MV-4-11 (cell line): ENCODE measurements at places on chromosomes 13 and 19.
A peak's percentile ranks its signal among the peaks of the same experiment; 100 is the strongest.

DNA sequence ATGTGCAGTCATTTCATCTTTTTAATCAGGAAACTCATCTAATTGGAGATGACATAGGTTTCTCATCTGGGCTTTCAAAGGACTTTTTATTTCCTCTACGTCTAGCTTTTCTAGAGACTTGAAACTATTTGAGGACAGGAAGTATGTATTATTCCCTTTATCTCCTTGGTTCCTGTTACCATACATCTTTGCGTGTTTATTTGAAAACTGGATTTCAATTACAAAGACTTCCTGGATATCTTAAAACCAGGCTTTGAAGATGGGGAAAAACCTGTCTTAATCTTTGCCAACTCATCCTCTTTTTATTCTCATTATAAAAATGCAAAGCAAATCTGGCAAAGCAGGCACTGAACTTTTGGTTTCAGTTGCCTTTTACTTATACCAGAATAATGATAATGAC, 130.5 kb downstream of the LMO7 start:
- no peak for DNase-seq

- DNase-seq, result peak; percentile 52
Observed at GRCh38 chr13:97028441-97029299, 34.4 kb upstream of the OXGR1 start.

- no peak for DNase-seq
Observed at GRCh38 chr19:7953060-7953459, 9.6 kb upstream of the TIMM44 start.

- no peak for DNase-seq
Observed at GRCh38 chr19:47402504-47402903, 16.8 kb downstream of the MEIS3 start.

DNA sequence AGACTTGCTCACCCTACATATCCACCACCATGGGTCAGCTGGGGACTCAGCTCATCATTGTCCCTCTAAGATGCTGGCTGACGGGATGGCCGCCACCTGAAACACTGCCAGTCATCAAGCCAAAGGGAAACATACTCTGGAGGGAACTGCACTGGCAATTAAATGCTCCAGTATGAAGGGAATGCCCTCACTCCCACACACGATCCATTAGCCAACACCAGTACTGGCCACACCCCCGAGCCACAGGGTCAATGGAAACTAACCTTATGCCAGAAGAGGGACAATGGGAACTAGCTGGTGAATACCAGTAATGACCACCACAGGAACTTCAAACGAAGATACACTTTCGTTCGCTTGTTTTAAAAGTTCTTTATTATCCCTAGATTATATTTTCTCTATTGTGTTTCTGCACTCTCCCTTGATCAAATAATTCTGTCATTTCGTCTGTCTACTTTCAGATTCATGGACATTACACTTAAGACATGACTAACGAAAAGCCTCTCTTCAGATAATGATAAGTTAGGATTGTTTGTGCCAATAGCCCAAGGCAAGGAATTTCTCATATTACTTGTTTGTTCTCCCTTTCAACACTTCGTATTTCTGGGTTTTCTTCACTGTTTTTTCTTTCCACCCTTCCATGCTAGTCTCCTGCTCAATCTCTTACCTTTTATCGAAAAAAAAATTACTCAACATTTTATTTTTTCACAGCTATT, 1.7 kb upstream of the ZNF507 start:
- DNase-seq, result peak; percentile 13

DNA sequence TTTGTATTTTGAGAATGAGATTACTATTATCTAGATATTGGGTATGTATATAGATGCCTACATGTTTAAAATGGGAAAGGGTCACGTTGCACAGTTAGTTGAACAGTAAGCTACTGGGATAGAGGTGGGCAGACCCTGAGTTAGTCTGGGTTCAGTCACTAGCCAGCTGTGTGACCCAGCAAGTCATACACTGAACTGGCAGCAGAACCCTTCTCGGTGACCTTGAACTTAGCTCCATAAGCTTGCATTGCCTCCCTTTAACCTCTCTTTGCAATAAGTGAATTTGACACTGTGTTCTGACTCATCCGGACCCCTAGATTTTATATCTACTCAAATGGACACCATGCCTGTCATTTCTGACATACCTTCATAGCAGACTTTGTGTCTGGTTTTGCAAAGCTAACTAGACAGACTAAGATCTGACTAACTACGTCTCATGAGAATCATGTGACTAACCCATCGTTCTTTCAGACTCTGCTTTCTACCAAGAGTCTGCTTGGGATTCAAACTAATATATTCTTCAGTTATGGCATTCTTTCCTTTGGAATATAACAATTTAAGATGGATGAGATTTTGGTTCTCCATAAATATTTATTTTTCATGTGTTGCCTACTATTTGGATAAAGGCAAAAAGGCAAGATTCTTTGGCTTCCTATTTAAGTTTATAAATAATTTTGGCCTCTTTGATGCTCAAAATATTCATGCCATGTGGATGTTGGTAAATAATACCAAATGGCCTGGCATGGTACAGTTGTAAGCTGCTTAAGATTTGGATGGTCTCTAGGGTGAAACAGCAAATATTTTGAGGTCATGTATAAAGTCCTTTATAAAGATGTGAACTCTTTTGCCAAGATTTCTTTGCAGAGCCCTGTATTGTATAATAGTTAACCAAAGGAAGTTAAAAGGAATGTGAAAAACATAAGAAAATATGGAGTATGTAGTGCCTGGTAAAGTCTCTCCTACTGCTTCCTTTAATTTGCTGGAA, 159.3 kb downstream of the ITGBL1 start:
- DNase-seq, result no peak
